NCI-H2107 (cell line): ENCODE measurements at places on chromosomes 6 and 20.

GRCh38 chr6:33191383-33192104 lies 723 bp downstream of the COL11A2 start:
- DNase-seq, result no peak

DNA sequence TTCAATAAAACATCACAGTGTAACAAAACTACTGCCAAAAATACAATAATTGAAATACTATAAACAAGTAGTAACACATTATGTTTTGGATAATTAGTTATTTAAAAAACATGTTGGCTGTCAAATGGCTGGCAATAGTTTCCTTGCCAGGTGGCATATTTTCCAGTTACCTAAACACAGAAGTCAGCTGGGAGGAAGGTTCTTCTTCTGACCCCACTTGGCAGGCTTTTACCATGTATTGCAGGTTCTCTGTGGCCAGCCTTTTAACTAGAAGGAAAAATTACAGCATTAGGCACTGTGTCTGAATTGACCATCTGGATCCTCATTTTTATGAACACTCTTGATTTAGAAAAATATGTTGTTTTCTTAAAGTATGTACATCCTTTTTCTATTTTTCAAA lies 131.4 kb downstream of the MMS22L start:
- no peak for DNase-seq

- no peak for DNase-seq
Observed at GRCh38 chr20:53785320-53785719, 191.7 kb upstream of the ZNF217 start.

DNA sequence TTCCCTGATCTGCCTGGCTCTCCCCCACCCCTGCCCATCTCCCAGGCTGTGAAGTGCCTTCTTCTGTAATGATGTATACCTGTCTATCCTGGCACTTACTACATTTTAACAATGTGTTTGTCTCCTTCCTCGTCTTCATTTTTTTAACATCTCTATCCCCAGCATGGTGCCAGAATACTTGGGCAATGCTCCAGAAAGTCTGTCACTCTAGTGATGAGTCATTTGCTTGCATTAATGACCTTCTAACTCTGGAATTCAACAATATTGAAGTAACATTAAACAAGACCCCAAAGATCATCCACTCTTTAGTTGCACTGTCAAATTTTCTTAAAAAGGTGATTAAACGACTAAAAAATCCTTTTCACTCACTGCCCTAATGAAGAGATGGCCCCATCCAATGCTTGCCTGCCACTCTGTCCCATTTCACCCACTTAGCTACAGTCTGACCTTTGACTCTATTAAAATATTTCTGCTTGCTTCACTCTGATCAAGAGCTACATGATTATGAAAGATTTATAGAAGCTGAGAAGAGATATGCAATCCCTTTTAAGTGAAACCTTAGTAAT lies 7.7 kb upstream of the KLHL31 start:
- no peak for DNase-seq

- DNase-seq, result no peak
Observed at GRCh38 chr6:156430386-156430785, 346.8 kb upstream of the ARID1B start.

GRCh38 chr6:145034664-145035063 lies 700.7 kb downstream of the EPM2A start:
- DNase-seq, result no peak

GRCh38 chr6:22631091-22631490 lies 61.7 kb downstream of the HDGFL1 start:
- no peak for DNase-seq

- no peak for DNase-seq
Observed at GRCh38 chr6:112979830-112980229, 632.7 kb downstream of the RFPL4B start.

GRCh38 chr20:59994697-59995122 lies 36.5 kb downstream of the CDH26 start:
- no peak for DNase-seq

GRCh38 chr6:139580592-139581484 lies 206.4 kb upstream of the CITED2 start:
- no peak for DNase-seq

- peak; percentile 40 for DNase-seq
Observed at GRCh38 chr6:159692303-159693127, 526 bp downstream of the SOD2 start.

DNA sequence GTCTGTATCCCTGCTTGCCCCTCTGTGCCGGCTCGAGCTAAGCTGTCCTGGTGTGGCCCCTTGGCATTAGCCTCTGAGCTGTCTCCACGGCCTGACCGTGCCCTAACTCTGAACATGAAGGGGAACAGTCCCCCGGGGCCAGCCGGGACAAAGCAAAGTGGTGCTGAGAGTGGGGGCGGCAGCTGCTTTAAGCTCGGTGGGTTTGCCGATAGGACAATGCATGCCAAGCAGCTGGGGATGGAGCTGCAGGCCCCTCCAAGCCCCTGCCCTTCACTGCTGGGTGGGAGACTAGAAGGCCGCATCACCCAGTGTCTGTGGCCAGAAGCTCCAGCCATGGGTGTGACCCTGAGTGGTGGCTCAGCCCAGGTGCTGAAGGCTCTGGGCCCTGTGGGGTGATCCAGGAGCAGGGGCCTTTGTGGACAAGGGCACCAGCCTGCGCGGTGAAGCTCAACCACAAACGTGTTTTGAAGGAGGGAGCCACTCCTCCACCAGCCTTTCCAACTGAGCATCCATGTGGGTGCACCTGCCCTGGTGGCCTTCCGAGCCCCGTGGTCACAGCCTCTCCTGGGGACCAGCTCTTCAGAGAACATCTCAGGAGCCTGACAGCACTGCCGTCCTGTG lies 242.5 kb downstream of the ERMARD start:
- DNase-seq, result no peak
